ENCODE measurements at places on chromosomes 5 and 9.

DNA sequence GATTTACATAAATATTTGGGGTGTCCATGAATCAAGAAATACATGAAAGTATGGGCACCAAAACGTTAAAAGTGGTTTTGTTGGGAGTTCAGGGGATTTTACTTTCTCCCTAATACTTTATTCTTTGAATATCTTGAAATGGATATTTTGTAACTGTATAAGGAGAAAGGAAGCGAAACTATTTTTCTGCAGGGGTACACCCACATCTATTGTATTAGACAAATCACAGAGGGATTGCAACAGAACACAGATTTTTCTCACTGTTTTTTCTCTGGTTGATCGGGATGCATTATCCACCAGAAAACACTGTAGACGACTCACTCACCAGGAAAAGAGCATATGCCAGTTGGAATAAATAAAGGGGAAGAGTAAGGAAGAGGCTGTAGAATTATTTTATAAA, 1.2 kb upstream of the RABGAP1 start:
- no peak for DNase-seq

DNA sequence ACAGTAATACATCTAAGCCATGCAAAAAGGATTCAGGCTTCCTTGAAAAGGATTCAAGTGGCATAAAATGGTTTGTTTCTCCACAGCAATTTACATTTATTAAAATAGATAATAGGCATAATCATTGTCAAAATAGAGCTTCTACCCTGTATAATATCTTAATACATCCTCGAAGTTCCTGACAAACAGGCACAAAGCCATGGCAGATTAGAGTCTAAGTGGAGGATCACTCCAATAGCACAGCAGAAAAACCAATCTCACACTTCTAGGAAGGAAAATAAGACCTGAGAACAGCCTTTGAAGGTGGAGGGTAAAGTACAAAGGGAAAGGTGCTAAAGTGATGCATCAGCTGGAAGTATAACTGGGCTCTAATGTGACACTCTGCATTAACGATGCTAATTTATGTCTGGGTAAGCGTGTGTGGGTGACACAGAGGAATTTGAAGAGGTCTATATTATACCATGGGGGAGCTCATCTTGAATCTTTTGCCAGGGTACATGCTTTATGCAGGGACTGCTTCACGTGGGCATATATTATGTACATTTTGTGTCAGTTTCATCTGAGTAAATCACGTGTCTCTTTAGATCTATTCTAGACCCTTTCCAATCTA, 28.8 kb downstream of the PPP2R2B start:
- no peak for DNase-seq

DNA sequence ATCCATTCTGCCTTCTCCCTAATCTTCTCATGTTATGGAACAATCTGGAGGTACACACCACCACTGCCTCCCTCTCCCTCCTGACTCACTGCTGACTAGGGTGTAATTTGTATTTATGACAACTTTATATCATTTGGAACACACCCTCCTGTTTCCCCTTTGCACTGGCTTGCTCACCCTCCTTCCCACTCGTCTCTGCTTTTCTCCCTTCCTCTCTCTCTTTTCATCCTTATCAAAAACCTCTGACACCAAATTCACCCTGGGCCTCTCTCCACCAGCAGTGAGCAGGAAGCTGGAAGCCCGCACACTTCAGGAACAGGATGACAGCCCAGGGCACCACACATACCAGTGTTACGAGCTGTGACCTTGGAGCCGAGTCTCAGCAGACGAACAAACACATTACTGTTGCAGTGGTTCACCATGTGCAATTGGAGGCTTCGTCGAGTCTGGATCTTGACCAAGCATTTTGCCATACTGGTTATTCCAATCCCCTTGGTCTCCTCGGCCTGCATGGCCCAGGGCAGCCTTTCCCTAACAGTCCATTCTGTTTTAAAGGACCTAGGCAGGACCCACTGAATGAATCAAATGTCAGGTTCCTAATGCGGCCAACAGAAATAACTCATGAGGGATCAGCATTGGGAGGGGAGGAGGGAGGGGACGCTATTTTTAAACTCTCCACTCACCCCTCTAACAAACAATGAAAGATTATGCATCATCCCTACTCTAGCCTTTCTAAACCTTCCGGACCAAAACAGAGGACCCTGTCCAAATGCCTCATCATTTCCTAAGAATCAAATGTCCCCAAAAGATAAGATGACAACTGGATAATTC, 203.9 kb upstream of the RASEF start:
- DNase-seq: no peak

GRCh38 chr9:84322828-84323227, 17.7 kb downstream of the SLC28A3 start:
- DNase-seq: no peak

DNA sequence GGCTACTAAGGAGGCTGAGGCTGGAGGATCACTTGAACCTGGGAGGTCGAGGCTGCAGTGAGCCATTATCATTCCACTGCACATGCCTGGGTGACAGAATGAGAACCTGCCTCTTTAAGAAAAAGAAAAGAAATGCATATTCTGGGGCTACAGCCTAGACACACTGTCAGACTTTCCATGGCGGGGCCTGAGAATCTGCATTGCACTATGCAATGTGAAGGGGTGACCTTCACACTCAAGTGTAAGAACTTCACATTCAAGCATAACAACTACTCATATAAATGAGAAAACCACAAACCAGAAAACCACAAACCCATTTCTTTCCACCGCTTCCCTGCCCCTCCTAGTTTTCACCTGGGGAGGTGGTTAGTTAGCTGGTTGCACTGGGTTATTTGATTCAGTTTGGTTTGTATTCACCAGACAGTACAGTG, 18.0 kb upstream of the FBP2 start:
- no peak for DNase-seq

- DNase-seq: no peak
Measured at GRCh38 chr5:133273661-133274596, 222.1 kb downstream of the HSPA4 start.

DNA sequence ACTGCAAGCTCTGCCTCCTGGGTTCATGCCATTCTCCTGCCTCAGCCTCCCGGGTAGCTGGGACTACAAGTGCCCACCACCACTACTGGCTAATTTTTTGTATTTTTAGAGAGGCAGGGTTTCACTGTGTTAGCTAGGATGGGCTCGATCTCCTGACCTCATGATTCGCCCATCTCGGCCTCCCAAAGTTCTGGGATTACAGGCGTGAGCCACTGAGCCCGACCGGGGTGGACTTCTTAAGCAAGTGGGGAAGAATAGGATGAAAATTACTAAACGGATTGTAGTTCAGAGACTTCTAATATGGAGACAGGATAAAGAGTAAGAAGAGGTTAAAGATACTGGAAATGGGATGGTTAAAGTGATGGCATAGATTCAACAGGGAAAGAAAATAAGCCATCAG, 132.3 kb upstream of the IRX2 start:
- DNase-seq: no peak

GRCh38 chr5:93427316-93427715, 153.7 kb downstream of the NR2F1-AS1 start:
- DNase-seq: no peak

- no peak for DNase-seq
Measured at GRCh38 chr5:81896764-81897163, 75.1 kb upstream of the ATG10 start.

GRCh38 chr9:23682891-23683431, 143.1 kb downstream of the ELAVL2 start:
- no peak for DNase-seq
